8988T (cell line): ENCODE measurements at places on chromosomes 11 and 22.

DNA sequence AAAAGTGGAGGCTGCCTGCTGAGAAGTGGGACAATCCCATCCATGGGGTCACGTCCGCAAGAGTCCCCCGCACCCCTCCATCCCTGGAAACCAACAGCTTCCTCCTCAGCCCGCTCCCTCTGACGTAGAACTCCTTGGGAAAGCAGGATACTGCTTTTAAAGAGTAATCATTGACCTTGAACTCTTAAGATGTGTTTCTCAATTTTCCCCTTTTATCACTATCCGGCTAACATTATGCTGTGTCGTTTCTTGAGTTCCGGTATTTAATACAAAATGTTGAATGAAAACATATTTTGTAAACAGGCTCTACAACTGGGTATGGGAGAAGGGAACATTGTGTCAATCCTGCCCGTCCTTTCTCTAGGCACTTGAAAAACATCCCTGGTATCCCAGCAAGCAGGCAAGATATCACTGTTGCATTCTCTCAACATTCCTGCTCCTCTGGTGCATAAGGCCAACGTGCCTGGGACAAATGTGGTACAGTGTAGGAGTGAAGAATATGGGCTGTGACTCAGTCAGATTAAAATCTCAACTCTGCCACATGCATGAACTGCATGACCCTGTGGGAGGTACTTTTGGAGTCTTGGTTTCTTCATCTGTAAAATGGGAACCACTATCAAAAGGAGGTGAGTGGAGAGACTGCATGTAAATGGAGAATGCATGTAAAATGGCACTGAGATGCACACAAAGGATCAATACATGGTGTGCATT lies 52.8 kb downstream of the WT1 start:
- DNase-seq: no peak

- DNase-seq: no peak
Measured at GRCh38 chr22:25495285-25495684, 69.2 kb upstream of the GRK3 start.

DNA sequence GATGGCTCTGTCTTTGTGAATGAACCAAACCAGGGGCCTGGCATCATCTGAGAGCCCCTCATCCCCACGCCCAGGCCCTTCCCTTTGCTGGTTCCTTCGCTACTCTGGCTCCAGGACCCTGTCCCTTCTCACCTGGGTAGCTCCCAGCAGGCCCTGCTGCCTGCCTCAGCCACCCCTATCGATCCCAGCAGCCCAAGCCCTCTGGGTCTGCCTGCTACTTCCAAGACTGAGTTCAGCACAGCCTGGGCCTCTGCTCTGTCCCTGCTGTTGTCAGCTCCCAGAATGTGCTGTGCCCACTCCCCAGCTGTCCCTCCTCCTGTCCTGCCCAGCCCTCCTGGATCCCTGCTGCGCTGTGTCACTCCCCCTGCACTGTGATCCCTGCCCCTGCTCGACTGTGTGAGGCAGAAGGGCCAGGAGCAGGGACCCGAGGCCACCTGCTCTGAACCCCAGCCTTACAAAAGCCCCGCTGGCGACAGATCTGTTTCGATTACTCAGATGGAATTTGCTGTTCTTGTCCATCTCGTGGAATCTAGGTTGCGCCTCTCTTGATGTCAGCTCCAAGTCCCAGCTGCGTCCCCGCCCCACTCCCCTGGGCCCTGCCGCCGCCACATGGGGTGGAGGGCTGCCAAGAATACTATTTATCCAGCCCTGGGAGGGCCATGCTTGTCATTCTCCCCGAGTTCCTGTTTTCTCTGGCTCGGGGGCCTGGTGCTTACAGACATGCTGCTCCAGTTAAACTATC lies 13.0 kb downstream of the MRPL21 start:
- DNase-seq: no peak

DNA sequence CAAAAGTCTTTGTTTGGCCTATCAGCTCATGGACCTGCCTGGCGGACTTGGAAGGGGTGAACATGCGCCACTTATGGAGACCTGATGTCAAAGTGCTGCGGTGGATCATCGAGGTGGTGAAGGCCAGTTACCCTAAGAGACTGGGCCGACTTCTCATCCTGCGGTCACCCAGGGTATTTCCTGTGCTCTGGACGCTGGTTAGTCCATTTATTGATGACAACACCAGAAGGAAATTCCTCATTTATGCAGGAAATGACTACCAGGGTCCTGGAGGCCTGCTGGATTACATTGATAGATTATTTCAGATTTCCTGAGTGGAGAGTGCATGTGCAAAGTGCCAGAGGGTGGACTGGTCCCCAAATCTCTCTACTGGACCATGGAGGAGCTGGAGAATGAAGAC lies 17.9 kb downstream of the ALKBH3 start:
- no peak for DNase-seq

- peak; percentile 38 for DNase-seq
Measured at GRCh38 chr11:7512525-7513233, 1.1 kb upstream of the PPFIBP2 start.

DNA sequence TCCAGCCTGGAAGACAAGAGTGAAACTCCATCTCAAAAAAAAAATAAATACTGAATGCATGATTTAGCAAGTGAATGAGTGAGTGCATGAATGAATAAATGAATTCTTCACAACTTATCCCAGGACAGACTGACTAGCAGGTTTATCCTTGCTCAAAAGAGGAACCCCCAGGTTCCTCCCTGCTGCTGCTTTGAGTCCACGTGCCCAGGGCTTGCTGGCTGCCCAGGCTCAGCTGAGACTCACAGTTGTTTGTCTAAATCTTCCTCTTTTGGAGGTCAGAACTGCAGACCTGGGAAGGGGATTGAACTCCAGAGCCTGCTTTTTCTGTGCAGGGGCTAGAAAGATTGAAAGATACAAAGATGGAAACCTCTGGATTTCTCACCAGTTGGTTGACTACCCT lies 117.4 kb upstream of the TMEM45B start:
- DNase-seq: no peak

GRCh38 chr22:46551996-46552395 lies 14.6 kb upstream of the CELSR1 start:
- no peak for DNase-seq

GRCh38 chr11:35943713-35944502 lies at the start of gene LDLRAD3:
Gene LDLRAD3, plus strand, starts transcription at chr11:35944062. Its CDS starts 37 bp downstream, at chr11:35944099.
- DNase-seq: peak; percentile 88

GRCh38 chr11:71329165-71329510 lies 76.8 kb upstream of the SHANK2 start:
- DNase-seq: no peak

DNA sequence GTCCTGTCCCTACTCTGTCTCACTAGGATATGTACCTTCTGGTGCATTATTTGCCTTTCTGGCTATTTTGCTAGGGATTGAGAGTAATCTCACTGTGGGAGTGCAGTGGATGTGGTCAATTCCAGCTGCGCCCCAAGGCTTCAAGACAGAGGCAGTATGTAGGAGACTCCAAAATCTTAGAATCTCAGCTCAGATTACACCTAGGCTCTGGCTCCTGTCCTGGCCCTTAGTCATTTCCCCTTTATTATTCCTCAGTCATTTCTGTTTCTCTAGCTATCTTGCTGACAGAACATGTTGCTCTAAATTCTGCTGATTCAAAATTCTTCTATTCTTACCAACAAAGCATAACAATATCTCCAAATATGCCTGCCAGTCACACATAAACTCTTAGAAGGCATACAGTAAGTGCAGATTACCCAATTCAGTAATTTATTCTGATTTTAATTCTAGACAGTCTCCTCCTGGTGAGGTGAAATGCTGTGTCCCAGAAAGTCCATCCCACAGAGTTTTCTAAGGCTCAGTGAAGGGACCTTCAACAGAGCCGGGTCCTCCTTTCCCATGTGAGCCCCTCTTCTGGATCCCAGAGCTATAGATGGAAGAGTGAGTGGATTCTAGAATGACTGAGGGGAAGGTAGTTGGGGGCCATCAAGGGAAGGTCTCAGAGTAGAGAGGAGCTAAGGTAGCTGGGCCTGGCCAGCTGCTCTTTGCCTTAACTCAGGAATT lies 24.3 kb upstream of the GLYATL1 start:
- no peak for DNase-seq

DNA sequence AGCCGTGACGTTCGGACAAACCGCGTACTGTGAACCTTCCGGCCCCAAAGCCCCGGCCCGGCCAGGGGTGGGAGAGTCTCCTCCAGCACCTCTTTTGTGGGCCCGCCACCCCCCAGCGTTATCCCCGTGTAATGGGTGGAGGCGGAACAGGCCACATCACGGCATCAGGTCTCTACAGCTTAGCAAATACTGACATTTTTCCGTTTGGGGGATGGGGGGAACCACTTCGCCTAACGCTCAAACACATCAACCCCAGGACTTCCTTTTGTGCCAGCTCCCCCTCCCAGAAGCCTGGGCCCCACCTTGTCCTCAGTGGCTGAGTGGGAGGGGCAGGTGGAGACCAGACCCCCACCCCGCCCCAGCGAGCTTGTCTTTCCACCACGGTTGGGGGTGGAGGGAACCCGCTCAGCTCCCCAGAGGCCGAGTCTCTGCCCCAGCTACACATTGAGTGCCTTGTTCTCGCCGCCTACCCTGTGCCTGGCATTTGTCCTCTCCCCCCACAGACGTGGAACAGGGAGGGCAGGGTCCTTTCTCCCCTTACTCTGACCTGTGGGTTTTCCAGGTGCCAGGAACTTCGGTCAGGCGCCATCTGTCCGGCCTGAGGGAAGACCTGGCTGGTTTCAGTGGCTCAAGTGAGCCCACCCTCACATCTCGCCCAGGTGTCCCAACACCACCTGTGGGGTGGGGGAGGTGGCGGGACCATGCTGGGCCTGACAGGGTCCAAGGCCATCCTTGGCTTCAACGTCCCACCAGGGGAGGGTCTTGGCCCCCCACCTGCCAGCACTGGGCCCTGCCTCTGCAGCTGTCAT lies 29.6 kb downstream of the SBF1 start:
- DNase-seq: no peak

GRCh38 chr22:44368611-44369292 lies 56.0 kb upstream of the SHISAL1 start:
- DNase-seq: no peak

DNA sequence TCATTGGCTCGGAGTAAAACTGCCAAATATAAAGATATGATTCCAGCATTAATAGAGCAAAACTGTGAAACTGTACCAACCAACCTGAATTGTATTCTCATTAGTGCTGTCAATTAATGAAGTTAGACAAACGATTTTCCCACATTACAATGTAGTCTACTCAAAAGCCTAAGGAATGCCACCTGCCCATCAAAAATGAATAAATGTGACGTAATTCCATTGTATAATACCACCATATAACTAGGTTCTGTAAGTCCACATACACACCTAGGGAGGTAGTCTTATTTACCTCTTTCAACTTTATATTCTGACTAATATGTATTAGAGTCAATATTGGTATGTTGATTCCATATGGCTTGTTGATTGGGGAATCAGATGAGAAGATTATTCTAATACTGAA lies 76.2 kb downstream of the FAM76B start:
- no peak for DNase-seq

DNA sequence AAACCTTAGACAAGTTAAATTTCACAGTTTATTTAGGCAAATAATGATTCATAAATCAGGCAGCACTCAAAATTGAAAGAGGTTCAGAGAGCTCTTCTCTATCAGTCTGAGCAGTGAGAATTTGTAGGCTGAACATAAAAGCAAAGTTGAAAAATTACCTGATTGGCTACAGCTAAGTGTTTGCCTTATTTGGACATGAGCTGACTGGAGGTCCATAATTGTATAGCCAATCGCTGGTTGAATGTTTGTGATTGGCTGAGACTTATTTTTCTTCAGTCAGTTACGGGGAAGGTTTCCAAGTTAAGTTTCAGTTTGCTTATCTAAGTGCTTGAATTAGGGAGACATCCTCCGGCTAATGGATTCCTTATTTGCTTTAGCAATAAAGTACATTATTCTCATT lies 527.5 kb downstream of the CNTN5 start:
- DNase-seq: no peak

DNA sequence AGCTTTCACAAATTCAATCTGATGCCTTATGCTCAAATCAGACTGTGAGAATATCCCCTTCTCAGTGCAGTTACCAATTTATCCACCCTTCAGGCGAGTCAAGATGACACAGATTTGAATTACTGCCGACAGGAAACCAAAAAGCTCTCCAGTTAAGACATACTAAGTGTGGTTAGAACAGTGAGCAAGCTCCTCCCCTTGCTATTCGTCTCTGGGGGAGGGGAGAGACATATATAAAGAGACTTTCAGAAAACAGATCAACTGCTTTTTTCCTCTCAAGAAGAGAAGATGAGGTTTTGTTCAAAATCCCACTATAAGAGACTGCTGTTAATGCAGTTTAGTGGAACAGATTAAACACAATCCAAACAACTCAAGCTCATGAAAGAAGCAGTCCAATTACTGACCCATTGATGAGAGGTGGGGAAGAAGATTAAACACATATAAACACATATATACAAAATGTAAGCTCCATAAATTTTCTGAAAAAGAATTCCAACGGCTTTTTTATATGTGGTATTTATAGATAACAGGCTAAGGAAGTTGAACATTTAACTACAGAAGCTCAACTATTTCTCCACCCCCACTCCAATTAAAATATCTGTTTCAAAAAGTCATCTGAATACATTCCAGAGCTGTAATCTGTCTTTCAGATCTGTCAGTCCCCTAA lies 102.7 kb downstream of the MRTFA start:
- DNase-seq: no peak

DNA sequence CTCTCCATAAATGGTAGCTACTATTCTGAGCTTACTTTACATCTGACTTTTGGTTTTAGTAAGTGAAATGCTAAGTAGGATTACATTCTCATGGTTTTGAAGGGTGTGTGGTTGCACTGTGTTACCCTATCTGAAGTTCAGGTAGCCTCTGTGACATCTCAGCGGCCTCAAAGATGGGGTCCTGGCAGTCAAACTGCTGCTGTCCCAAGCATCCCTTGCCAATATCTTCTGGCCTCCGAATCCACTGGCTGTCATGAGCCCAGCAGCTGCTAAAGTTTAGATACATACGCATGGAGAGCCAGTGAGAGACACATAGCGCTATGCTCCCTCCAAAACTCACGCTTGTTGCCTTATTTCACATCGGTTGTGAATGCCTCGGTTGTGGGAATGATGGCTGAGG lies 34.9 kb downstream of the UBASH3B start:
- DNase-seq: no peak

GRCh38 chr11:100785148-100785983 lies 98.3 kb downstream of the ARHGAP42 start:
- no peak for DNase-seq

DNA sequence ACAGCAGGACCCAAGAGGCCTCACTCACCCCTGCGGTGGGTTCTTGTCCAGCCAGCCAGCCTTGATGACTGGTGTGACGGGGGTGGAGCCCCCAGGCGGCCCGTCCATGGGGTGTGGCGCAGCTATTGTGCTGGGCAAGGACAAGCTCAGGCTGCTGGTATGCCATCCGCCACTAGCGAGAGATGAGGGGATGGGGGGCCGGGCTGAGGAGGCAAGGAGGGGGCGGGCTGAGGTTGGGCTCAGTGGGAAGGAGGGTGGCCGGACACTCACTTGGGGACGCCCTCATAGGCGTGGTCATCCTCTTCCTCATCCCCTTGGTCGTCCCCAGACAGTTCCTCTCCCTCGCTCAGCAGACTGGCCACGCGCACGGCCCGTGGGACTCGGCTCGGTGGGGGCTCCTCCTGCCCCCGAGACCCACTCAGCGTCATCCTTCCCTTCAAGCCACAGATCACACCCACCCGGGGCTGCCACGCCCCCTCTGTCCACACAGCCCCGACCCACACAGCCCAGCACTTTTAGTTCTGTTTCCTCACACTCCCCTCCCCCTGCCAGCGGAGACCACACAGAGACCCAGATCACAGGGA lies 38.0 kb upstream of the PDE2A start:
- no peak for DNase-seq
